Cortex of kidney (tissue), 1 donor: ENCODE measurements at places on chromosomes 4 and X.
A peak's percentile ranks its signal among the peaks of the same experiment; 100 is the strongest.

GRCh38 chr4:147723326-147723725, 8.6 kb upstream of the ARHGAP10 start:
- no peak for DNase-seq

GRCh38 chr4:75101906-75102786, 169.2 kb downstream of the PARM1 start:
- DNase-seq: no peak

DNA sequence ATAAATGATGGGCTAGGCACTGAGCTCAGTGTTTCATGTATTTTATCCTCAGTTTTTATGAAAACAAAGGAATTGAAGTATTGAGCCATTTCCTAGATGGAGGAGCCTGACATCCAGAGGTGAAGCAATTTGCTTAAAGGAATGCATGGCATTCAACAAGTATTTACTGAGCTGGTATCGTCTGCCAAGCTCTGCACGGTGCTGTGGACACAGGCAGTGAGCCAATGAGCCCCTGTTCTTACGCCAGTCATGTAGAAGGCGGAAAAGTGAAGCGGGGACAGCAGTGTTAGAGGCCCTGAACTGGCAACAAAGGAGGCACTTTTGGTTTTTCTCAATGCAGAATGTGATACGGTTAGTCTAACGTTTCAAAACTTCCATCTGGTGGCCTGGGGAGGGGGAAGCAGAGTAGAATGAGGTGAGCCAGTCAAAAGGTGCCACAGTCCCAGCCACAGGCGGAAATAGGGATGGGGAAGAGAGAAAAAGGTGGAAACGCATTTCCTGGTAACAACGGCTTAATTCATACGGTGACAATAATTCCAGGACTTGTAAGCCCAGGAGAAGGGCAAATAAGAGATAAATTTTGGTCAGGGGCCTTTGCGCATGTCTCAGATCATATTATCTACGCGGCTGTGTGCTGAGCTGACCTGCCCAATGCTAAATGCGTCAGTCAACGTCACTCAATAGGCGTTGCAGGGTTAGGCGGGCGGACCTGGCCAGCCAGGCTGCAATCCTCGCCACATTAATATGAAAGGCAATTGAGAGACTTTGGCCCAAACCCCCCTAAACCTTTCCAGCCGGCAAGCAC, 133.9 kb downstream of the AFAP1 start:
- DNase-seq: no peak

DNA sequence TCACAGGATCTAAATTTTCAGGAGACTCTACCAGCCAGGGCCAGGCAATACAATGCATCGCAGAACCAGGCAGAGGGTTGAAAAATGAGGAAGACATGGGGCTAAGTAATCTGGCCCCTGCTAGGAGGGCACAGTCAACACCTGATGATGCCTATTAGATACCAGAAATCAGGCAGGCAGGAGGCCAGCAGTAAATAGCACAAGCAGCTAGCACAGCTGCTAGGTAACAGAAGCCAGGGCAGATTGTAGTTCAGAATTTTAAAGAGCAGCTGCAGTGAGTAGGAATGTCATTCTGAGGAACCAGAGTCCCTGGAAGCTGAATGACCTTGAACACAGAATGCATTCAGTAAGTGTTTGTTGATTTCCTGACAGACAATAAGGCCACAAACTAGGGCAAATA, 38.8 kb upstream of the TRPC5OS start:
- no peak for DNase-seq

- no peak for DNase-seq
Observed at GRCh38 chr4:1726146-1726934, 5.0 kb downstream of the TACC3 start.

DNA sequence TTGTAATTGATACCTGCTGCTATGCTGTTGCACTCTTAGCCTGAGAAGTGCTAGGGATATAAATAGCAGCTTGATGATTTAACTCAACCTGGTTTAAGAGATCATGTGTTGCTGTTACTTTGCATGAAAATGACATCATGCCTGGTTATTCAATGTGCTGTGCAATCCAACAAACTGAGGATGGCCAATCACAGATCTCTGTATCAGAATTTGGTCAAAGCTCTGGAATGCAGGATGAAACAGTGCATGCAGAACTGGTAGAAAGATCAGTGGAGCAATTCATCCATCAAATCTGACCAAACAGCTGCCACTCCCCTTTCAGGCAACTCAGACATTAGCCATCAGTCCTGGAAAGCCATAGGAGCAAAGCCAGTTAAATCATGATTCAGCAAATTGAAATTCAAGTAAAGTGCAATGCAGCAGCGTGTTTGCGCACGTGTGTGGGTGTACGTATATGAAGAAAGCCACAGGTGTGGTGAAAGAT, 160.3 kb upstream of the RASGEF1B start:
- no peak for DNase-seq

- DNase-seq: no peak
Observed at GRCh38 chr4:17265139-17265538, 246.8 kb downstream of the QDPR start.

GRCh38 chr4:152094970-152095700, 334.3 kb upstream of the GATB start:
- DNase-seq: no peak

DNA sequence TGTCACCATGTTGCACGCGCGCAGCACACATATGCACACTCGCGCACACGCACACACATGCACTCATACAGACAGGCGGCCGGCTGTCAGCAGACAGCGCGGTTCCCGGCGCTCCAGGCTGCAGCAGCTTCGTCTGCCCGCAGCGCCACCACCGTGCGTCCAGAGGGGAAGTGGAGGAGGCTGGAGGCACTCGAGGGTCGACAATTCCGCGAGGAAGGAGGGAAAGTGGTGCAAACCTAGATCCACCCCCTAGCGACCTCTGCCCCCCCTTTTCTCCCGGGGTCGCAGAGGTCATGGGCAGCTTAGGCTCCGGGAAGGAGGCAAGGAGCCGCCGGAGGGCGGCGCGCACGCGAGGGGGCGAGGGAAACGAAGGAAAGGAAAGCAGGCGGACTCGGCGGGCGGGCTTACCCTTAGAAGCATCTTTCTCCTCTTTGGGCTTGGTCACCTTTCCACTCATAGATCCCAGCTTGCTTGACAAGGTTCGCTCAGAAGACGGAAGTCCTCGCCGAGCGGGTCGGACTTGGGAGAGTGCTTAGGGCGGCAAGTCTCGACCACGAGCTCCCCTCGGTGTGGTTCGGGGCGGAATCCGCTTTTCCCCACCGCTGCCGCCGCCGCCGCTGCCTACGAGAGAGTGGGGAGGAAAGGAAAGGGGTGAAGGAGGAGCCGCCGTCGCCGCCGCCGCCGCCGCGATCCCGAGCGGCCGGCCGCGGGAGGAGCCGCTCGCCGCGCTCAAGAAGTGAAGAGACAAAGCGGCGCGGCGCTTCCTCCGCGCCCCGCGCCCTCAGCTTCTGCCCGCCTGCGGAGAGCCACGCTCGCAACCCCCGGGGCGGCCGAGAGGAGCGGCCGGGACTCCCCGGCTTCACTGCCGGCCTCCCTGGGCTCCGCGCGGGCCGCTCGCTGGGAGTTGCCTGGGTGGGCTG, 326.6 kb upstream of the F9 start:
- DNase-seq: no peak

DNA sequence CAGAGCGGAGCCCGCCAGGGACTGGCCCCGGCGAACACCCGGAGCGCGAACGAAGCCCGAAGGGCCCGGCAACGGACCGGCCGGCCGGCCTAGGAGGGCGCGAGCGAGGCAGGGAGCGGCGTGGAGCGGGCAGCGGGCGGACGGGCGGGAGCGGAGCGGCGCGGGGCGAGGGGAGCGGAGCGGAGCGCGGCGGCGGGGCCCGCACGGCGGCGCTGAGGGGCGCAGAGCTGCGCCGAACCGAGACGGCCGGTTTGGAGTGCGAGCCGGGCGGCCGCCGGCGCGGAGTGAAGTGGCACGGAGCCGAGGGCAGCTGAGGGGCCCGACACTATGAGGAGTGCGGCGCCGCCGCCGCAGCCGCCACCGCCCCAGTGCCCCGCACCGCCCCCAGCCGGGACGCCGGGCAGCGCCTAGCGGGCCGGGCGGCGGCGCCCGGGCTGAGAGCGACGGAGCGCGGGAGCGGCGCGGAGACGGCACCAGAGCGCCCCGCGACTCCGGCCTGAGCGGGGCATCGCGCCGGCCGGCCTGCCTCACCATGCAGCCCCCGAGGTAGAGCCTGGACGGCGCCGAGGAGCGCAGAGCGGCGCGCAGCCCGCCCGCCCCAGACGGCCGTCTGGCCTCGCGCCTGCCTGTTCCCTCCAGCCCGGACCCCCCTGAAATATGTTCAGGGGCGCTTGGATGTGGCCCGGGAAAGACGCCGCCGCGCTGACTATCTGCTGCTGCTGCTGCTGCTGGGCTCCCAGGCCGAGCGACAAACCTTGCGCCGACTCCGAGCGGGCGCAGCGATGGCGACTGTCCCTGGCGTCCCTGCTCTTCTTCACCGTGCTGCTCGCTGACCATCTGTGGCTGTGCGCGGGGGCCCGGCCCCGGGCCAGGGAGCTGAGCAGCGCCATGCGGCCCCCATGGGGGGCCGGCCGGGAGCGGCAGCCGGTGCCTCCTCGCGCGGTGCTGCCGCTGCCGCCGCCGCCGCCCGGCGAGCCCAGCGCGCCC, 793 bp downstream of the NALF2 start:
- no peak for DNase-seq

- DNase-seq: peak; percentile 71
Observed at GRCh38 chr4:107825072-107825824, 516 bp downstream of the SGMS2 start.

GRCh38 chr4:15294202-15294601, 133.6 kb upstream of the C1QTNF7 start:
- DNase-seq: no peak

DNA sequence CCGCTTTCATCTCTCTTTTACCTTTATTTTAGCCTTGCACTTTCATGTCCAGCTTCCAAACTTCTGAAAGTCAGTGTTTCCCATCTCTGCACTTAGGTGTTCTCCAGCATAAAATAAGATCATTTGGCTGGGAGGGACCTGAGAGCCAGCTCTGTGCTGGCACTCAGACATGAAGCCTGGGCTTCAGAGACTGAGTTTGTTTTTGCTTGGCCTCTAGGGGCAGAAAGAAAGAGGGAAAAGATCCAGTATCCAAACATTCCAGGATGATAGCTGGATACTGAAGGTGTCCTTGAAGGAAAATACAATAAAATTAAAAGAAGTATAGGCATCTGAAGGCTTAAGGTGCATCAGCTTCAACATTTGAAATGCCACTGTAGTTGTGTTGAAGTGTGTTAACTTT, 202.4 kb upstream of the ZIC3 start:
- DNase-seq: no peak

- DNase-seq: no peak
Observed at GRCh38 chr4:123206016-123206415, 190.6 kb upstream of the SPRY1 start.

- DNase-seq: no peak
Observed at GRCh38 chrX:43655151-43656004, 721 bp upstream of the MAOA start.

DNA sequence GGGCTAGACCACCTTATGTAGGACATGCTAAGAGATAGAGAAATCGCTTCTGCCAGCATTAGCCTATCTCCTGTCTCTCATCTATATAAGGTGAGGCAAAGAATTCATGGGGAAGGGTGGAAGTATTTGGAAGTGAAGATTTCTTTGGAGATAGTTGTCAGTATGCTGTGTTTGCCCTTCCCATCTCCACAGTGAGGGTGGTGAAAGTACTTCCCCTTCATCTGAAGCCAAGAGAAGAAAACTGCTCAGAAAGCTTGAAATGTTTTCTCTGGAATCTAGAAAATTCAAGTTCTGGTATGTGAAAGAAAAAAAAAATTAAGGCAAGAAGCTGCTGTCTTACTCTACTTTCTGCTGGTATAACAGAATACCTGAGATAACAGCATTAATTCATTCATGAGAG, 12.3 kb upstream of the ADH5 start:
- no peak for DNase-seq

DNA sequence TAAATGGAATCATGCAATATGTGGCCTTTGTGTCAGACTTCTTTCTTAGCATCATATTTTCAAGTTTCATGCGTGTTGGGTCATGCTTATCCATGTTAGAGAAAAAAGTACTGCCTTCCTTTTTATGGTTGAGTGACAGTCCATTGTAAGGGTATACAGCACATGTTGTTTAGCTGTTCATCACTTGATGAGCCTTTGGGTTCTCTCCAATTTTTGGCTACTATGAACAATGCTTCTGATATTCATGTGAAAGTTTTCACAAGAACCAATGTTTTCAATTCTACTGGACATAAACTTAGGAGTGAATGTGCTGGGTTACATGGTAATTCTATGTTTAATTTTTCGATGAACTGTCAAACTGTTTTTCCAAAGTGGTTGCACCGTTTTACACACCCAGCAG, 28.1 kb upstream of the LNX1 start:
- DNase-seq: no peak

DNA sequence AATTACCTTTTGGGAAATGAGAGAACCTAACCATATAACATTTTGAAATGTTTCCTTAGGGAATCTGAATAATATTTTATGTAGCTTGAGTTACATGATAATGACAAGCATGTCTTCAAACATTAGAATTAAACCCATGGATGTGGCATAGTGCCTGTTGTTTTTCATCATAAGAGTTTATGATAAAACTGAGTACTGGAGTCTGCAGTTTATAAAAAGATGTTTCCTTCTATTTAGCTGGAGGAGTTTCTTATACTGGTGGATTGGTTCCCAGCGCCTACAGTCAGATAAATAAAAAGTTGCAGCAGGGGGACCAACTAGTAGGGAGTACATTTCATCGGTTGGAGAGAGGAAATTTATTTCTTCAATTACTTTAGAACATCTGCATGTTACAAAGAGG, 70.1 kb upstream of the PCDH18 start:
- DNase-seq: no peak

DNA sequence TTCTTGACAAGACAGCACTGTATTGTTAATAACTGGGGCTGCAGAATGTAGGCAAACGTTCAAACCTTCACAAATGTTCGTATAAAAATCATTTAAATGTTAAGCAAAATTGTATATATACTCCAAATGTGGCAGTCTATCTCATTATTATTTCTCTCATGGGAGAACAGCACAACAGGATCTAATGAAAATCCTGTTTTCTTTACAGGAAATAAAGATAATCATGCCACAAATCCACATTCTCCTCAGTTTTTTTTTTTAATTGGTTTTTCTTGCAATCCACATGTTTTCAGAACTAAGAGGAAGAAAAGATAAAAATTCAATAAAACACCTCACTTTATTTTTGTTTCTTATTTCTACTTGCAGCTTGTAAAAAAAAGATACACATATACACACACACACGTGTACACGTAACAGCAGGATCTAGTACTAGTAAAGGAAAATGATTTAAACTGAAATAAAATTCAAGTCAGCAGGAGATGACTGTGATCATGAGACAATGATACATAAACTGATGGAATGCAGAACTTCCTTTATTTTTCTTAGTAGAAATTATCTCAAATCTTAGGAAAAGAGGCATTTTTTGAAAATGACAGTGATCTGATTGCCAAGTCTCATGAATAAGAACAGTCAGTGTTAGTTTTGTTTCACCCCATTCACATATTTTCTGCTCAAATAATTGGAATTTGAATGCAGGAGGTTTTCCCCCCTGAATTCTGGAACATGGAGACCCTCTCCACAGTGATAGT, 11.3 kb downstream of the APBB2 start:
- no peak for DNase-seq

DNA sequence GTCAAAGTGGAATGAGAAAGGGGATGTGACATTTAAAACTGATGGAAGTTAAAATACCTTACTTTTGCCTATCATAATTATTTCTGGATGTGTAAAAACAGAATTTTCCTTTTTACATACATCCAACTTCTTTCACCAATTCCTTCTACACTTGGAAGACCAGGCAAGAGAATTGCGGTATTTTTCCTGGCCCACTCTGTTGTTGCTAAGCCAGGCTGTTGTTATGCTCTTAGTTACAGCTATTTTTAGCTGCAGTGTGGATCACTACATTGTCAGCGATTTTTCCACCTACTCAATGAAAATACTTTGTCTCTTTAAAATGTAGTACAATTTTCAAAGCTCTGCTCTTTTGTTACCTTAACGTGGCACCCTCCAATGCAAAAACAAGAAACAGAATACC, 43.4 kb downstream of the NKX6-1 start:
- no peak for DNase-seq
